Neuronal stem cell (in vitro differentiated cells): ENCODE measurements at places on chromosomes 2 and 18.

DNA sequence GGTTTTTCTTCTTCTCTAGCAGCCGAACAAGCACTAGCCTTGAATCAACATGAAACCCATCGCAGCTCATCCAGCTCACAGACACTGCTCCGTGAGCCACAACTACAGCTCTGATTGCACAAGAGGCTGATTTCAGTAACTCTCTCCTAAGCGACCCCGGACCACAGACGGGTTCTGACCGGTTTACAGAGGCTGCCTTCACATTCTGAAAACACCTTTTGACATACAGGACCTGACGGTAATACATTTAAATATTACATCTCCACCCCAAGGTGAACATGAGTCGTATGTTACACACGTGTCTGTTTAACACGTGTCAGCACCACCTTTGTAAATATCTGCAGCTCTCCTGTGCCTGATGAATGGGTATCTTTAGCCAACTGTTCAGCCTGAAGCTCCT is 120.7 kb downstream of the TMEM18 start:
- DNase-seq: no peak

- DNase-seq: no peak
These were observed 14.6 kb upstream of the RIT2 start for GRCh38 chr18:43129946-43130524.

- no peak for DNase-seq
These were observed 74.1 kb downstream of the SCG2 start for GRCh38 chr2:223528036-223528435.

GRCh38 chr2:127704641-127705390 is 3.5 kb downstream of the SFT2D3 start:
- DNase-seq: no peak

- DNase-seq: no peak
These were observed 64.7 kb downstream of the TEX51 start for GRCh38 chr2:126963390-126963789.

GRCh38 chr2:40448476-40449079 is 3.3 kb downstream of the SLC8A1 start:
- no peak for DNase-seq

GRCh38 chr2:239365071-239365781 is 35.6 kb downstream of the HDAC4 start:
- no peak for DNase-seq
